AG09309 (cell line): ENCODE measurements at places on chromosomes 2 and 18.
A peak's percentile ranks its signal among the peaks of the same experiment; 100 is the strongest.

- peak; percentile 98 for DNase-seq
Observed at GRCh38 chr2:161030260-161031063, 129.8 kb upstream of the TANK start.

DNA sequence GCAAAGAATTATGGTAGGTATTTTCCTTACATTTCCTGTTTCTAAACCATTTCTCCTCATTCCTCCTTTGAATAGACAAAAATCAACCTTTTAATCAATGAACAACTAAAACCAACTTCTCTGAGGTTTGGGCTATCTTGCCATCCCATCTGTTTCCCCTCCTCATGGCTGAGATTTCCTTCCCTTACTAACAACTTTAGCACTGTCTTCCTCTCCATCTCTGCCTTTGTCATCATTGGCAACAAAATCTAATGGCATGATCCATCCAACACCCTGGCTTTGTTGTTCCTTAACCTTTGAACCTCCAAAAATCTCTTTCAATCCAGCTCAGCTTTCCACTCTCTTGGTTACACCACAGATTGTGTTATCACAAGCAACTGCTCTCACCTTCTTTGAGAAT is 95.3 kb upstream of the FAM136A start:
- no peak for DNase-seq

GRCh38 chr2:193868132-193868531 is 1673.4 kb upstream of the TMEFF2 start:
- no peak for DNase-seq

DNA sequence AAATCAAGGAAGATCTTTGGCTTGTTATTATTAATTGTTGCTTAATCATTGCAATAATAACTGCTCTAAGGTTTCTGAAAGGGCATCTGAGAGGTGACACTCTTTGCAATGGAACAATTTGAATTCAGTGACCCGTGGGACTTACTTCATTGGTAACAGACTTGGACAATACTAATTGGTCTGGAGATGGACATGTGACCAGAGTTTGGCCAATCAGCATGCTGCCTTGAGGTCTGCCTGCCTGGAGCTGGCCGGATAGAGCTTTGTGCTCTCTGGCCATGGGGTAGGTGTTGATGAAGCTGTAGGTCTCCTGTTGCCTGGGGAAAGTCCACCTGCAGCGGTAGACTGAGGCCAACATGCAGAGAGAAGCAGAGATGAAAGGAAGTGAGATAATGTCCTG is 24.0 kb upstream of the VPS4B start:
- no peak for DNase-seq

GRCh38 chr18:36769611-36770314 is 59.0 kb downstream of the TPGS2 start:
- no peak for DNase-seq

- DNase-seq: no peak
Observed at GRCh38 chr2:73069041-73069854, 2.3 kb downstream of the SFXN5 start.
